ENCODE measurements at places on chromosomes 7 and 10.

GRCh38 chr10:35216303-35216905 is 89.8 kb downstream of the CREM start:
- no peak for DNase-seq

- no peak for DNase-seq
These were observed 2.1 kb downstream of the CHST3 start for GRCh38 chr10:71966046-71967004.

DNA sequence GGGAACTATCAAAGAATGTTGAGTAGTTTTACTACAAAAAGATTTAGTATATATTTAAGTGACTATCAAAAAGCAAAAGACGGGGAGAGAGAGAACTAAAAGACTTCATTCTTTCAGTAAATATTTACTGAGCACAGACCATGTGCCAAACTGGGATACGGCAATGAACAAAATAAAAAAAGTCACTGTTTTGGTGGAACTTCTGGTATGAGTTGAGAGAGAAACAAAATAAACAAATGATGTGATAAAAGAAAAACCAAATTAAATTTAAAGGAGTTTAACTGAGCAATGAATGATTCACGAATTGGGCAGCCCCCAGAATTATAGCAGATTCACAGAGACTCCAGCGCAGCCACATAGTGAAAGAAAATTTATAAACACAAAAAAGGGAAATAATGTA is 17.8 kb upstream of the AKAP9 start:
- DNase-seq: no peak

- DNase-seq: no peak
These were observed 72.5 kb downstream of the CTBP2 start for GRCh38 chr10:125087897-125088215.

DNA sequence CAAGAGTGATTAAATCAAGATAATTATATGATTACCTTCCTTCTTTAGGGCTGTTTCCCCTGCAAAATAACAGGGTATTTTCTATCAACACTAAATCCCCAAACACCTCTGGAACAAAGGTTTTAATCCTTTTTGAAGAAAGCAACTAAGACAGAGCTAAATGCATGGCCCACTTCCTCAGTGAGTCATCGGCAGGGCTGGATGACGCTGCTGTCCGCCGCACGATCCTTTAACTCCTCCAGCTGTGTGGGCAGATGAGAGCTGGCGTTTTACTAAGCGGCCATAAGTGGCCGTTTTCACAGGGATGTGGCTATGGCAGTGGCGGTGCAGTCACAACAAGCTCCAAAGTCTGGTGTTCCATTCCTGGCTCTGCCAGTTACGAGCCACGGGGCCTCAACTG is 76.0 kb upstream of the C1QL3 start:
- DNase-seq: no peak

GRCh38 chr10:102435529-102436233 is 3.3 kb upstream of the CUEDC2 start:
- no peak for DNase-seq

GRCh38 chr7:22633286-22633953 is 93.6 kb upstream of the IL6 start:
- no peak for DNase-seq
